AG04449 (cell line): ENCODE measurements at places on chromosomes 7 and 10.

GRCh38 chr10:3548702-3549101, 236.3 kb downstream of the KLF6 start:
- no peak for DNase-seq

DNA sequence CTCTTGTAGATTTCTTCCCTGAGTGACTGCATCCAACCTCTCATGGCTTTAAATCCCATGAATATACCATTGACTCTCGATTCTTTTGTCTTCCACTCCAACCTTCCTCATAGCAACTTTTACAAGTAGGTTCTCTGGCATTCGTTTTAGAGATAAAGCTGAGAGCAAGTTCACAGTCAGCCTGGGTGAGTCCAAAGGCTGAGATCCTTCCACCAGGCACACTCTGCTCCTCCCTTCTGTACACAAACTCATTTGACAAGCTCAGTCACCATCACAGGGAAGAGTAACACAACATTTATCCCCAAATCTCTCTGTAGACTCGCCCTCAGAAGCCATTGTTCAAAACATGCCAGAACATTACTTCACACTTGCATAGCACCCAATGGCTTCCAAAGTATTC, 10.9 kb downstream of the CTTNBP2 start:
- no peak for DNase-seq

DNA sequence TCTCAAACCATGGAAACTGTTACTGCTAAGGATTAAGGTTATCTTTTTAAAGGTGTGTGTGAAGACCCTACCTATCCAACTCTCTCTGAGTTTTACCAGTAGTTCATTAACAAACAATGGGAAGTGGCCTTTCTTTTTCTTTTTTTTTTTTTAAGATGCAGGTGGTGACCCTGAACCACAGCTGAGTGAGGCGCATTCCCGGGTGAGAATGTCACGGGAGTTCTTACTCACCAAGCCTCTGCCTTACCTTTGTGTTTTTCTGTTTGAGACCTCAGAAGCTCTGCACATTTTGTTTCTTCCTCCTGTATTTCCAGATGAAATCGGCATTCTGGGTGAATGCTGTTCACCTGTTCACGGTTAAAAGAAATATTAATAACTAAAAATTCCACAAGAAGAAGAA, 2.5 kb downstream of the VIPR2 start:
- no peak for DNase-seq

DNA sequence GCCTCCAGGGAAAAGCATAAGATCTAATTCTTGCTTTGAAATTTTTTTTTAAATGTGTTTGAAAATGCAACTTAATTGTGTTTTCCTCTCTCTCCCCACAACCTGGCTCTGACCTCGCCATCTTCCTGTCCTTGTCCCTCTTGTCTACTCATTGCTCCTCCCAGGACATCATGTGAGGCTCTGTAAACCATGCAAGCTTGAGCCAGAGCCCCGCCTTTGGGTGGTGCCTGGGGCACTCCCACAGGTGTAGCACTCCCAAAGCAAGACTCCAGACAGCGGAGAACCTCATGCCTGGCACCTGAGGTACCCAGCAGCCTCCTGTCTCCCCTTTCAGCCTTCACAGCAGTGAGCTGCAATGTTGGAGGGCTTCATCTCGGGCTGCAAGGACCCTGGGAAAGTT, 9.8 kb upstream of the CDHR1 start:
- DNase-seq = no peak

GRCh38 chr7:11458736-11459483, 373.1 kb downstream of the THSD7A start:
- DNase-seq = peak; percentile 14

DNA sequence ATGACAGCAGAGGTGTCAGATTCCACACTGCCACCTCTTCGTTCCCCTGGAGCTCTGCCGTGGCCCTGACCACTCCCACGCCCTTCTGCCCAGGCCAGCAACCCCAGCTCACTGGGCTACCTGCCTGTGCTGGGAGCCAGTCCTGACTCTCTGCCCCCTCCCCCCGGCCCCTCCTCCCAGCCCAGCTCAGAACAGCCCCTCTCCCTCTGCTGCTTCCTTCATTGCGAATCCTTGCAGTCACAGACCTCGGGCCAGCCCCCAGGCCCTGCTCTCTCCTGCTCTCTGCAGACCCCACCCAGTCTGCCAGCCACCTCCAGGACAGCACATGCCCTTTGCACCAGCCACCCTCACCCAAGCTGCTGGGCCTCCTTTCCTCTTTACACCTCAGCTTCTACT, 60.4 kb downstream of the TCERG1L start:
- DNase-seq = no peak

GRCh38 chr10:15244635-15245197, 76.2 kb upstream of the NMT2 start:
- DNase-seq = no peak

- no peak for DNase-seq
These were observed 995 bp upstream of the CFTR start for GRCh38 chr7:117478836-117479224.

- no peak for DNase-seq
These were observed 31.4 kb downstream of the LRRC27 start for GRCh38 chr10:132363376-132363775.

- DNase-seq = no peak
These were observed 77.7 kb downstream of the CELF2 start for GRCh38 chr10:11095374-11095801.

DNA sequence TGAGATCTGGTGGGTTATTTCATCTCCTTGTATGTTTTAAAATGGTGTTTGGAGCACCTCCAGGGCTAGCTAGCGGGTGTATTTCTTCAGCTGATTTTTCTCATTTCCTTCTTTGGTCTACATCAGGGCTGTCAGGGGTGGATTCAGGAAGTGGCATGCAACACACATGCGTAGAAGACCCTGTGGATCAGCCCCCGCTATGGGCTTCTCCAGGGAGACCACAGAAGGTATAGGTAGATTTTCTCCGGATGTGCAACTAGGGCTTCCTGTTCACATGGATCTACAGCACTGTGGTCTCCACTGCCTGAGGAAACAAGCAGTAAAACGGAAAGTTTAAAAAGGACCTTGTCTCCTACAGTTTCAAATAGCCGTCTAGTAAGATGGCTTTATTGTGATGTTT, 10.4 kb downstream of the NUB1 start:
- no peak for DNase-seq

DNA sequence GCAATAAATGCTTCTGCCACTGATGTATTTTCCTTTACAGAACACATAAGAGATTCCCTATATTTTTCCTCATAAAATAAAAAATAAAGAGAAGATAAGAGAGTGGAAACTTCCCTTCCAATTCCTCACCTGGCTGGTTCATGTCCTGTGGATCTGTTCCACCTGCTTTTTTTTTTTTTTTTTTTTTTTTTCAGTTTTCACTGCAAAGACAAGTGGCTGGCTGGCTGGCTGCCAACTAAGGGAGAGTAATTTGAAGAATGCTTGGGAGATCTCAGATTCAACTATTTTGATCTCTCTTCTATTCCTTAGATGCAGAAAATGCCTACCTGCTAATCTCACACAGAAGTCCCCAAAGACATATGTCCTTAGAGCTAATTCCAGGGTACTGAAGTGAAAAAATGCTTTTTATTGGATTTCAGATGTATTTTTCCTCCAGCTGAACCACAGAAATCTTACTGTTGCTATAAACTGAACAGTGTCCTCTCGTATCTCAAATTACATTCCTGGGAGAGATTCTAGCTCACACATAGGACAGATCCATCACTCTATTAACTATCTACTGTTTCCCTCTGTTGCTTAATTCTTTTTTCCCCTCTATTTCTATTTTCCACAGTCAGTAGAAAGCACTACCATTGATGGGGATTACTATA, 120.8 kb downstream of the NRCAM start:
- no peak for DNase-seq

DNA sequence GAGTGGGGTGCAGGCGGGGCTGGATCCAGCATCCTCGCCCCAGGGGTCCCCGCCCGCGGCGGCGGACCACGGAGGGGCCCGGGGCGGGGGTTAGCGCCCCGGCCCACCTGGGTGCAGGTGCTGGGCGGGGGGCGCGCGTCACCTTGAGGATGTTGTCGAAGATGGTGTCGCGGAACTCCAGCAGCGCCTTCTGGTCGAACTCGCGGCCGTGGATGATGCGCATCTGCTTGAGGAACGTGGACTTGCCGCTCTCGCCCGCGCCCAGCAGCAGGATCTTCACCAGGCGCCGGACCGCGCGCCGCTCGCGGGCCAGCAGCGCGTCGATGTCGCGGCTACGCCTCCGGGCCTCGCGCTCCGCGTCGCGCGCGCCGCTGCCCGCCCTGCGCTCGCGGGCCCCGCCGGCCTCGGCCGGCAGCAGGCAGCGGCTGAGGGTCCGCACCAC, 376 bp downstream of the GNA12 start:
- DNase-seq = no peak

DNA sequence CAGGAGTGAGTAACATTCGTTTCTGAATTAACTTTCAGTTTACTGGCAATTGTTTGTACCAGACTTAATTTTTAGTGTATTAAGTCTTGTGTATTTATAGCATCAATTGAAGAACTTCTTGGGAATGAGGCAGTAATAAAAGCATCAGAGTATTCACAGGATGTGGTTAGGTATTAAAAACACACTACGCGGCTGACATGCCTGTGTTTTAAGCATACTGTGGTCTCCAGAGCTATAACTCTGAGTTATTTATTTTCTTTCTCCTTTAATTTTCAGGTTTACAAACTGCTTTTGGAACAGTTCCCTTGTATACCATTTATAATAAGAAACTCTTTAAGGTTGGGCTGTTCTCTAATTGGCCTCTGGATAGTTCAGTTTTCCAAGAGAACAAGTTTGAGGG, 626.1 kb upstream of the NRG3 start:
- no peak for DNase-seq

DNA sequence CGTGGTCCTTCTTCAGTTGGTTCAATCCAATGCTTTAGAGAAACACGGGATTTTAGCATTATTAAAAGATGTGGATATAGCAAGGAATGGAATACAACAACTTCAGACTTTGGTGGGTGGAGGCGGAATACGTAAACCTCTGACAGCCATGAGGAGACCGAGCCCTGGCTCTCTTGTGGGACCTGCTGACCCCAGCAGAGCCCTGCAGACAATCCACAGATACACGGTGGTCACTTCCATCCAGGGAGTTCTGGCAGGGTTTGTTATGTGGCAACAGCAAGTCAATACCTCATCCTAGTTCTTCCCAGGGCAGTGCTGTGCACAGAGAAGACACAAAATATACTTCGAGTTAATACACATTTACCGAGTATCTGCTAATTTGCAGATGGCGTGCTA, 118.5 kb upstream of the DIP2C start:
- DNase-seq = no peak

DNA sequence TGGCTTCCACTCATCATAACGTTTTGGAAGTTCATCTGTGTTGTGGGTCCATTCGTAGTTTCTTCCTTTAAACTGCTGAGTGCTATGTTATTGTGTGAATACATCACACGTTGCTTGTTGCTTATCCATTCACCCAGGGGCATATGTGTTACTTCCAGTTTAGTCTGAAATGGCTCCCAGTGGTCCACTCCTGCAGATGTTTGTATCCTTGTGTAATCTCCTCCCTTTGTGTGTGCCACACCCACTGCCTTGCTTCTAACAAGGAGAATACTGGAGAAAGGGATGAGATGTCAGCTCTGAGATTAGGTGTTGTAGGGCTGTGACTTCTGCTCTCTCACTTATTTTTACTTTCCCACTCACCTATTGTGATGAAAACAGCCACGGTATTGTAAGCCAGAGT, 239.1 kb upstream of the HABP2 start:
- DNase-seq = no peak

DNA sequence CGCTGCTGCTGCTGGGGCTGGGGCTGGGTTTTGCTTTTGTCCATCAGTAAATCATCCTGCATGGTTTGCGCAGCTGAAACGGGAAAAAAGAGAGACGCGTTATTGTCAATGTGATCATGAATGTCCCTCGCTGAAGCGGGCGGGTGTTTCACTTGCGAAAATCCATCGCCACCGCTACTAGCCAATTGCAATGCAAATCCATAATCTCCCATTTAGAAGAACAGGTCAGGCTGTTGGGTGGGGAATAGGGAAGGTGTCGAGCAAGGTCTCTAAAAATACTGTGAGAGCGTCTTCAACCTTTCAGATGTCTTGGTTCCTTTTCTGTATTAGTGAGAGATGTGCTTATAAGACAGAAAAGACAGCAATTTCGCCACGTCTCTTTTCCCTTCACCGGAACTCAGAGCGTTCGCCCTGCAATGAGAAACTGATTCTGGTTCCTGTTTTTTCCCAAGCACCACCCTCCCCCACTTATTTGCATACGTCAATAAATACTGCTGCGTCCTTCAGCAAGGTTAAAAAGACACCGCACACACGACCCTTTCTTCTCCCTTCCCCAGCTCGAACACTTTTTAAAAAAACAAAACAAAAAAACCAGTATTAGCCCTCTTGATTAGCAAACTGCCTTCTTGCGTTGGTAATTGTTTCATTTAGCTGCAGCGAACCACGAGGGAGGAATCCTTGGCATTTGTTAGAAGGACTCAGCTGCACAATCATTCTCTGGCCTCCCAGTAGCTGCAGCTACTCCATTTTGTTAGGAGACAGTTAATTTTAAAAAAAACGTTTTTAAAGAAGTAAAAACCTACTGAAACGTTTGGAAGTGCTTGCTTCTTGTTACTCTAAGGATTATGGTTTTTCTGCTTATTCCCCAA, 50.4 kb downstream of the CPEB3 start:
- DNase-seq = no peak

DNA sequence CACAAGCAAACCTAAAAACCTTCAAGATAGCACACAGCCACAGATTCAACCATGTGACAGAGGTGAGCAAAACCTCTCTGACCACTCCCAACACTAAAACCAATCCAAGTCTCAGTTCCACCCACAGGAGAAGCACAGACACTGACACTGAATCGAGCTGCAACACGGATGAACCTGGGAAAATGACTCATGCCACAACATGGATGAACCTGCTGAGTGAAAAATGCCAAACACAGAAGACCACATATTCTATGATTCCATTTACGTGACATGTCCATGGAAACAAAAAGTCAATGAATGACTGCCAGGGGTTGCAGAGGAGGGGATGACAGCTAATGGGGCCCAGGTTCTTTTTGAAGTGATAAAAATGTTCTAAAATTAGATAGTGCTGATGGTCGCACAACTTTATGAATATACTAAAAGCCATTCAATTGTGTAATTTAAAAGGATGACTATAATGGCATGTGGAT, 22.0 kb downstream of the CYTH3 start:
- DNase-seq = no peak

DNA sequence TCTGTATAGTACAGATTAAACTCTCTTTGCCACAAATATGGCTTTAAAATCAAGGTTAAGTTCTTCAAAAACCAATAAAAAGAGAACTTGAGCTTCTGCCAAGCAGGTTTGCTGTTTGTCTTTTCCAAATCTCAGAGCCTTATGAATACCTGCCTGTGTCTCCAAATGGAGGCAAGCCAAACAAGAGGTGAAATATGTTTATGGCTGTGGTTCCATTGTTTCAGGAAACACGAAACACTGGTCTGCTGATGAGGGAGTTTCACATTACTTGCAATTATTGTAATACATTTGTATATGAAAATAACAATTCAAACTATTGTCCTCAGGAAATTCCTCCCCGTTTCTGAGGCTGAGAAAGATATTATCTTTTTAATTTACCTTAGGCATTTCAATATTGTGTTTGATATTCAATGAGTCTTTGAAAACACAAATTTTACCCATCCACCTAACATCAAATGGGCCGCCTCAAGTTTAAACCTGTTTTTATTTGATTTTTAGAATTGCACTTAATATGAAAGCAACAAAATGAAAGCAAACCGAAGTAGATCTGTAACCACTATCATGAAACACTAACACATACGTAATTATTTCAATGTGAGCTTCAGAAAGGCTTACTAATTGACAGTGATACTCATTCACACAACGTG, 359.3 kb downstream of the HGF start:
- no peak for DNase-seq

GRCh38 chr7:92155108-92155739, 20.9 kb upstream of the CYP51A1 start:
- no peak for DNase-seq
